ENCODE measurements at places on chromosomes 11 and 22. TPM values are rescaled to one million over a fixed set of nuclear protein-coding genes. Genes with fewer than 3 reads are reported as not detected.

DNA sequence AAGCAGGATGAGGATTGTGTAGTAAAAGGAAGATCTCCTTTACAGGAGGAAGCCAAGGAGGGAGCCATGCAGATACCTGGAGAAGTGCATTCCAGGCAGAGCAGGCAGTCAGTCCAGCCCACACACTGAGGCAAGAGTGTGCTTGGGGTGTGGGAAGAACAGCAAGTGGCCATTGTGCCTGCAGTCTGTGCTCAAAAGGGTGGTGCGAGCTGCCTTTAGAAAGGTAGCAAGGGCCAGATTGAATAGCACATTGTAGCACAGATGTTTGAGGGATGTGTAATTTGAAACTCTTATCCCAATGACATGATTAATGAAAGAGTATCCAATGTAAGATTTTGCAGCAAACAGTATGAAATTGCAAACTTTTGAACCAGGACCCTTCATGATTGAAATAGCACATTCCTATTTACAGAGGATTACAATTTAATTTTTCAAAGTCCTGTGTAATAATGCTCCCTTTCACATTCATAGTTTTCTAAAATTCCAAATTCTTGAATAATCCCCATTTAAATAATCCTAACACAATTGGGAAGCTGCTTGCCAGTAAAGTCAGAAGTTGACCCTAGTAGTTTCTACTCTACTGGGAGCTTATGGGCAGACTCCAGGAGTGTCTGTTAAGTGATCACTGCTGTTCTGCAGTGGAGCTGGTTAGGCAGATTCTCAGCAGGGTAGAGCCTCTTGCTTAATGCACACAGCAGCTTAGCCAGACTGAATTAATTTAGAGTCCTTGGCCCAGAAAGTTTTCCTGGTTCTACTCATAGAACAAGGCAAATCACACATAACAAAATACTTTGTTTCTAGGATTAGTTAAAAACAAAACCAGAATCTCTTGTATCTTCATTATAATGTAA lies 78.1 kb downstream of the CYB5R2 start:
- H3K4me1 ChIP-seq: peaks cover 47% of the 10 kb centered on the region
- no peaks in the 10 kb centered on the region for H3K27me3 ChIP-seq
- no peak for DNase-seq
- no peak overlapping the region for H3K4me3 ChIP-seq
- H3K27ac ChIP-seq: no peak overlapping the region

DNA sequence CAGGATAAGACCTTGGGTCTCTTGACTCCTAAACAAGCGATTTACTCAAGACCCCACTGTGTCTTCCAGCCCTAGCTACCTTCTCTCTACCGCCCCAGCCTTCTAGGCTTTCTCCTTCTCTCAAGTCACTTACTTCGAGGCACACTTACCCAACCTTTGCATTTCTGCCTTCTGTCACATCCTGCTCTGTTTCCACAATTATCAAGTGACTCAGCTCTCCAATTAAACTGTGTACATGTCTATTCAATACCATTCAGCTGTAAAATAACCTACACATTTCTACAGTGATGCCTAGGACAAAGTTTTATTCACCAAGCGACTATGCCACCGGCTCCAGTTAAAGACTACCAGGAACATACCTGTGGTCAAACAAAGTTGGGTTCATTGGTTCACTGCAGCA lies 69.0 kb downstream of the LARGE1 start:
- H3K27ac ChIP-seq: no peak overlapping the region
- no peaks in the 10 kb centered on the region for H3K36me3 ChIP-seq
- no peaks in the 10 kb centered on the region for H3K27me3 ChIP-seq
- H3K4me3 ChIP-seq: no peak overlapping the region
- H3K4me1 ChIP-seq: peaks cover 24% of the 10 kb centered on the region

GRCh38 chr11:118000067-118000849 lies 14.1 kb downstream of the IL10RA start:
- peaks cover 34% of the 10 kb centered on the region for H3K36me3 ChIP-seq
- H3K27ac ChIP-seq: peak overlapping the region; percentile 10
- no peak overlapping the region for H3K4me3 ChIP-seq
- DNase-seq: no peak
- H3K27me3 ChIP-seq: no peaks in the 10 kb centered on the region

DNA sequence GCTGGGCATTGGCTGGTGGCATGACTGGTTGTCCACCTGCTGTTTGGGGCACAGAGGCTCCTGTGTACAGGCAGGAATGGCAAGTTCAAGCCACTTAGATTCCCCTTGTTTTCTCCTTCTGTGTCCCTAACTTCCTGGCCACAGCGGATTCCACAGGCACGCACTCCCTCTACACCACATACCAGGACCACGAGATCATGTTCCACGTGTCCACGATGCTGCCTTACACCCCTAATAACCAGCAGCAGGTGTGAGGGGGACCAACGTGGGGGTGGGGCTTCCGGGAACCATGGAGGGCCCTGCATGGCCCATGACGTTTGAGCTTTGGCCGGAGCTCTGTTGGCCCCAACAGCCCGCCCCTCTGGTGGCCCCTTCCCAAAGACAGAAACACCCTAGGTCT lies 7.8 kb downstream of the SIPA1 start:
- H3K4me3 ChIP-seq: no peak overlapping the region
- H3K27me3 ChIP-seq: no peaks in the 10 kb centered on the region
- DNase-seq: no peak
- H3K36me3 ChIP-seq: peaks cover 75% of the 10 kb centered on the region

GRCh38 chr11:11211186-11211585 lies 141.9 kb downstream of the CSNK2A3 start:
- no peaks in the 10 kb centered on the region for H3K4me1 ChIP-seq
- no peak overlapping the region for H3K4me3 ChIP-seq
- H3K27me3 ChIP-seq: no peaks in the 10 kb centered on the region
- no peaks in the 10 kb centered on the region for H3K36me3 ChIP-seq
- H3K27ac ChIP-seq: no peak overlapping the region
- DNase-seq: no peak

The CCDC116 gene
- 0.41 TPM for total RNA-seq

The RNF141 gene
- total RNA-seq: 55.2 TPM
